ENCODE measurements at places on chromosomes 11 and 22.

DNA sequence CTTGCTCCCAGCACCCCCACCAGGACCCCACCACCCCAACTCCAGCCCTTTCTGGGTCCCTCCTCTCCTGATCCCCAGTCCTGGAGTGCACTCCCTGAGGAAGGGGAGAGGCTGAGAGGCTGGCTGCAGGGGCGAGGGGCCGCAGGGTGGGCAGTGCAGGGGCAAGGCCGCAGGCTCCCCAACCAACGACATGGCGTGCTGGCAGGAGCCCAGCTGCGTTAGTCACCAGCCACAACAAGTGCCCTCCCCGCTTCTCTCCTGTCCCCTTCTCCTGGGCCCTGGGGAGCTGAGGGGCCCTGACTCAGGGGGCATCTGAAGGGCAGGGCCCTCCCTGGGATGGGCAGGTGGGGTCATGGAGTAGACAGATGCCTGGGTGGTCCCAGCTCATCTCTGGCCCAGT lies 2.3 kb downstream of the CABP7 start:
- DNase-seq = no peak

- no peak for DNase-seq
Measured at GRCh38 chr11:35036639-35037038, 102.3 kb upstream of the CD44 start.

DNA sequence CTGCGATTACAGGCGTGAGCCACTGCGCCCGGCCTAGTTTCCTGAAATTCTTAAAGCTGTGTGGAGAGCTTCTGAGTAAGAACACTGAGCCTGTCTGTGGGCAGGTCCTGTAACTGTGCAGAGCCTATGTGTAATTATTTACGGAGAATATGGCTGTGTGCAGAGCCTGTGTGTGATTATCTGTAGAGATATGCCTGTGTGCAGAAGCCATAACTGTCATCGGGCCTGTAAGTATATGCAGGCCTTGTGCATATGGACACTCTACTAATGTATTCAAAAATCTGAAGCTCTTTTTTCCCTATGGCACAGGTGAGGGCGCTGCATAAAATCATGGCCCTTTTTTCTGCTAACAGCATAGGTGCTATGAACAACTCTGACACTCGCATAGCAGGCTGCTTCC lies at the start of gene OR52B6:
Gene OR52B6 (plus strand): TSS at position 301 of the 400 bp plus-strand sequence. CDS start 0 bp downstream, at position 301.
- DNase-seq = no peak

DNA sequence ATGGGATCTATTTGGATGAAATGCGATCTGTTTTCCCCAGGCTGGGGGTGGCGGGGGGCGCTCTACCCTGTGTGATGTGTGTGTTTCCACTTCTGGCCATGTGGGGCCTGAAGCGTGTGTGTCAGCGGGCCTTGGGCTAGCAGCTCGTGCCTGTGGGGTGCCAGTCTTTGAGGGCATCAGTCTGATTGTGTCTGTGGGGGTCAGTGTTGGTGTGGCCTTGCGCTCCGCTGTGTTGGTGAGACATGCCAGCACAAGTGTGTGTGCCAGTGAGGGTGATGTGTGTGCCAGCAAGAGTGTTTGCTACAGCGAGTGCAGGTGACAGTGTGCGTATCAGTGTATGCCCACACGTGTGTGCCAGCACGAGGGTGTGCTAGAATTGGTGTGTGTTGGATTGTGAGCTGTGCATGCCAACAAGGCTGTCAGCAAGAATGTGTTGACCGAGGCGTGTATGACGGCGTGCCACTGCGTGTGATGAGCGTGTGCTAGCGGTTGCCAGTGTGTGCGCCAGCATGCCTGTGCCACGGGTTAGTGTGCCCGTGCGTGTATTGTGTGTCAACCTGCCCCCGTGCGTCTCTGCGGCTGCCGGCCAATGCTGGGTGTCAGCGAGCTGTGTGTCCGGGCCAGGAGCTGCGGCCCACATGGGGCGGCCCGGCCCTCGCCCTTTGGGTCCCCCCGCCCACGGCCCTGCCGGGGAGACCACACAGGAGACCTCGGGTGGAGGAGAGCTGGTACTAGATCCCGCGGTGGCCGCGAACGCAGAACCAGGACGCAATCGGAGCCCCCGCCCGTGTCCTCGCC lies 519 bp downstream of the ARRB1 start:
- DNase-seq = no peak

DNA sequence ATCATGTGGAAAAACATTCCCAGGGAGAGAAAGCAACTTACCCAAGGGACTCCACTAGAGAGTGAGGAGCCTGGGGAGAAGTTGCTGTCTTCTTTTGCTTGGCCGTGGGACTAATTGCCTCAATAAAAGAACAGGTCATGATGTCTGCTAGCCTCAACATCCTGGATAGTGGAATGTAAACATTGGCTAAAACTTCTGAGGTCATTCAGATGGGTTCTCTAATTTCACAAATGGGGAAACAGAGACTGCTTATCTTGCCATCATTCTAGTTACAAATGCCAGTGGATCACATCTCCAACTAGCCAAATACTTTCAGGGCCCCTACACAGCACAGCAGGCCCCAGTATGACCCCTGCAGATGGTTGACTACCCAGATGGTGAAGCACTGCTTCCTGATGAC lies 28.4 kb upstream of the PAMR1 start:
- DNase-seq = no peak

- no peak for DNase-seq
Measured at GRCh38 chr11:128098781-128099180, 488.6 kb downstream of the ETS1 start.
